Stimulated activated CD4-positive, alpha-beta T cell treated with anti-CD3 and anti-CD28 coated beads, Interleukin-2, amount 100 ng/mL, for 48 hours (primary cell): ENCODE measurements at places on chromosomes 1 and 21.

DNA sequence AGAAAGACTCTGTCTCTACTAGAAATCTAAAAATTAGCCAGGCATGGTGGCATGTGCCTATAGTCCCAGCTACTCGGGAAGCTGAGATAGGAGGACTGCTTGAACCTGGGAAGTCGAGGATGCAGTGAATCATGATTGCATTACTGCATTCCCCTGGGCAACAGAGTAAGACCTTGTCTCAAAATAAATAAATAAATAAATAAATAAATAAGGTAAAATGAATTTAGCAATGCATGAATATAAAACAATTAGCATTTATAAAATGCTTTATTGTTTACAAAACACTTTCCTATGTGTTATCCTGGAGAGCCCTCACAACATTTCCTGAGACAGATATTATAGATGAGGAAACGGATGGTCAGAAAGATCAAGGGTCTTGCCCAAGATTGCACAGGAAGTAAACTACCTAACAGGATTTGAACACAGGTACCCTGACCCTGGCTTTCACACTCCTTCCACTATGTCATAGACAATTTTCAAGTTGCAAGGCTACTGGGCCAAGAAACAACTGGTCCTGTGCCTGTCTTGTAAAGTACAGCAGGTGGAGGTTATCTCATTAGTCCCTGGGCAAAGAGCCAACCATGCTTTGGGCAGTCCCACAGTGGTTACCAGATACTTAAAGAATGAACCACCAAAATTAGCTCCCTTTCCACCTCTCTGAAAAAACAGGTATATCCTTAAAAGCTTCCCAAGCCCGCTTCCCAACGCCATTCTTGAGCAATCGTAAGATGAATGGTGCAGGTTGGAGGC is 15.4 kb upstream of the VSIG8 start:
- DNase-seq, result no peak

GRCh38 chr1:218886101-218886871 is 287.4 kb upstream of the LYPLAL1 start:
- no peak for DNase-seq

DNA sequence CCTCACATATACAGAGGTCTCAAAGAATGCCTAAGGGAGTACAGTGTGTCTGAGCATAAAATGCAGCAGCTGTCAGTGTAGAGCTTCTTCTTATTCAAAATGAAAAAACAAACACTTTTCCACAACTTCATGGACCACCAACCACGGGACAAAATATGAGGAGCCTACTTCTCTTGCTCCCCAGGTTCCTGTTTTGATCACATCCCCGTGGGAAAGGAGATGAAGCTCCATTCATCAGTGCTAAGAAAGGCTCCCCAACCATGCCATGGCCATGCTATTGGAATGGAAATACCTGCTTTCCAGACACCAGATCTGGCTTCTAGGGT is 383 bp downstream of the CD48 start:
- DNase-seq, result no peak

GRCh38 chr1:70487910-70488665 is 77.0 kb downstream of the CTH start:
- peak; percentile 18 for DNase-seq

- no peak for DNase-seq
Measured at GRCh38 chr21:32046191-32046590, 173.4 kb downstream of the HUNK start.

- DNase-seq, result no peak
Measured at GRCh38 chr1:2187619-2188018, 7.0 kb downstream of the FAAP20 start.

DNA sequence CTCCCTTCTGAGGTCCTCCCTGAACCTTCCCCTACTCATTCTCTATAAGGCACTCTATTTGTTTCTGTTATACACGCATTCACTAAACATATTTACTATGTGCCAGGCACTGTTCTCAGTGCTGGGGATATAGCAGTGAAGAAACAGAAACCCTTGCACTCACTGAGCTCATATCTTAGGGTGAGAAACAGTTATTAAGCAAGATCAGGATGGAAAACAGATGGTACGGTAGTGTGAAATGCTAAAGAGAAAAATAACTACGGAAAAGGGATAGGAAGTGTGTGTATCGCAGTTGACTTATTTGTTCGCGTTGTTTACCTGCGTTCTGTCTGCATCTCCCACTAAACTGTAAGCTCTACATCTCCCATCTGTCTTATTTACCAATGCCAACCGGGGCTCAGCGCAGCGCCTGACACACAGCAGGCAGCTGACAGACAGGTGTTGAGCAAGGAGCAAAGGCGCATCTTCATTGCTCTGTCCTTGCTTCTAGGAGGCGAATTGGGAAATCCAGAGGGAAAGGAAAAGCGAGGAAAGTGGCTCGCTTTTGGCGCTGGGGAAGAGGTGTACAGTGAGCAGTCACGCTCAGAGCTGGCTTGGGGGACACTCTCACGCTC is 572 bp downstream of the CYB5RL start:
- no peak for DNase-seq

GRCh38 chr1:203216274-203217138 is 13.0 kb downstream of the CHIT1 start:
- DNase-seq, result peak; percentile 53

DNA sequence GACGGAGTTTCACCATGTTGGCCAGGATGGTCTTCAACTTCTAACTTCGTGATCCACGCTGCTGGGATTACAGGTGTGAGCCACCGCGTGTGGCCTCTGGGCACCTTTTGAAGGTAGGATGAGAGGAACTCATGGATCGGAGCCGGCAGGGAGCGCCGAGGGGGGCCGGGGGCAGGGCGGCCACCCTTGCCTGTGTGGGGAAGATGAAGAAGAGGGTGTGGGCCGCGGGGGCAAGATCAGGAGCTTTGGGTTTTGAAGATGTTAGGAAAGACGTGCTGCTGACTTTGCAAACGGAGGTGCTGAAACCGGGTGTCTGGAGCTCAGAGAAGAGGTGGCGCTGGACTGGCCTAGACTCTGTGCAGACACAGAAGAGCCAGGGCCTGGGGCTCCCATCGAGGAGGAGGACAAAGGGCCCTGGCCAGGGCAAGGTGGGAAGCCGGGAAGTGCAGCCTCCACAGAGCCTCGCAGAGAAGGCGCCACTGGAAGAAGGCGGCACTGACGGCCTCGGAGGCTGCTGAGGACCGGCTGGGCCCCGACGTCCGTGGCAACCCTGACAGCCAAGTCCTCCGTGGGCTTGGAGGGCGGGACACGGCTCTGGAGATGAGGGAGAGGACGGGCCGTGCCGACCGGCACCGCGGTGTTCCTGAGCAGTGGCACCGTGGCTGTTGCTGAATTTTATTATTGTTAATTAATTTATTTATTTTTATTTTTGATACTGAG is 13.7 kb downstream of the RNF223 start:
- DNase-seq, result no peak

- no peak for DNase-seq
Measured at GRCh38 chr1:226329237-226329636, 20.3 kb upstream of the LIN9 start.

GRCh38 chr1:30478283-30478682 is 245.1 kb downstream of the MATN1 start:
- no peak for DNase-seq

DNA sequence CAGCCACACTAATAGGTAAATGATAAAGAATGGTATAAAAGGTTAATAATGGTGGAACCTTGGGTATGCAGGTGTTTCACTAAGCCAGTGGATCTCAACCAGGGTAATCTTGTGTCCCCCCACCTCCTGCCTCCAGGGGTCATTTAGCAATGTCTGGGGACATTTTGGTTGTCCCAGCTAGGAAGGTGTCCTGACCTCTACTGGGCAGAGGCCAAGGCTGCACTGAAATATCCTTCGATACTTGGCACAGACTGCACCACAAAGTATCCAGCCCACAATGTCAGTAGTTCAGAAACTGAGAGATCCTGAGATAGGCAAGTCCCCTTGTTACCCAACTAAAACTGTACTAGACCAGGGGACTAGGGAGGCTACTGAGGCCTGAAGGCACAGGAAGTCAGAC is 113.6 kb upstream of the TIAM1 start:
- no peak for DNase-seq

GRCh38 chr1:226292874-226293552 is 16.0 kb downstream of the LIN9 start:
- no peak for DNase-seq

DNA sequence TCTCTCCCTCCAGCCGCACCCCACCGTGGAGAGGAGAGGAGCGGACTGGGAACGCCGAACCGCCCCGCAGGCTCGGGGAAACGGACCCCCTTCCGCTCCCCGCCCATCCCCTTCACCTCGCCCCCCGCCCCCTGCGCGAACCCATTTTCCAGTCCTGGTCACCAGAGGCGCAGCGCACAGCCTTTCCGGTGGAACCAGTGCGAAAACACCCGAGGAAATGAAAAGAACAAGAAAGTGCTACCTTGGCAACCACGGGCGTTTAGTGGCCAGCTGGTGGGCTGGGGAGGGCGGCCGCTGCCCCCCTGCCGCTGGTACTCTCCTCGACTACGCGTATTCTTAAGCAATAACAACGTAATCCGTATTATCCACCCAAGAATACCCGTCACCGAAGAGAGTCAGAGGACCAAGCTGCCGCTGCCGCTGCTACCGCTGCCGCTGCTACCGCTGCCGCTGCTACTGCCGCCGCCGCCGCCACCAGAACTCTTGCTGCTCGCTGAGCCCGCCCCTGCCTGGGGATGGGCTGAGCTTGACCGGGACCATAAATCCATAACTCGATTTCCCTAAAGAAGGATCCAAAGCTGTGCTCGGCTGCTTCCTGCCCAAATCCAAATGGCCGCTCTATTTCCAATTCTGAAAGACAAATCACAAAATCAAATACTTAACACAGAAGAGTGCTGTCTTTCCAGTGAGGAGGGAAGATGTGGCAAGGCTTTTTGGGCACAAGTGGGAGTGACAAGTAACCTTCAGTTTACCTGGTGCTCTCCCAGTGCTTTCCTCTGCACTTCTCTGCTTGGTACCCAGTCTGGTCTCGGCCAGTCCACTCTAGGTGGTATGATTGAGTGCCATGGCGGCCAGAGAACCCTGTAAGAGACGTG is 125.2 kb upstream of the DPYD start:
- DNase-seq, result no peak

- DNase-seq, result no peak
Measured at GRCh38 chr1:40857737-40858136, 4.4 kb downstream of the CITED4 start.
